ENCODE measurements at places on chromosomes 13 and 19.

DNA sequence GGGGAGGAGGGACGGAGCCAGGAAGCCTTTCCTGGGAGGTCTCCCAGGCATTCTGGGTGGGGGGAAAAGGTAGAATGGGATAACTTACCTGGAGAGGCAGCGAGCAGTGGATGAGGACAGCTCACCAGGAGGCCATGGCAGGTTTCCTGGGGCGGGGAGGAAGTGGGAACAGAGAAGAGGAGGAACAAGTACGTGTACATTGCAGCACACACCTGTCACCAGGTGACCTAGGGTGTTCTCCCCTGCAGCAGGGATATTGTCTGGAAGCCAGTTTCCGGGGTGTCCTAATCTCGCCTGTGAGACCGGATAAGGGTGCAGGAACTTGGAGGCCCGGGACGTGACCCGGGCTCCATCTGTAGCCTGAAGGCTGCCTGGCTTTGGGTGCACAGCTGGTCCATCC, at the start of gene FUT3:
TSS of gene FUT3 (minus strand) at position 148 of the 400 bp plus-strand sequence.
- DNase-seq, result peak; percentile 17

GRCh38 chr13:99962242-99962641, 9.3 kb downstream of the ZIC5 start:
- DNase-seq, result no peak

GRCh38 chr13:49218493-49219051, 1.6 kb upstream of the MLNR start:
- no peak for DNase-seq

GRCh38 chr19:4323692-4324091, 14.9 kb downstream of the STAP2 start:
- no peak for DNase-seq

DNA sequence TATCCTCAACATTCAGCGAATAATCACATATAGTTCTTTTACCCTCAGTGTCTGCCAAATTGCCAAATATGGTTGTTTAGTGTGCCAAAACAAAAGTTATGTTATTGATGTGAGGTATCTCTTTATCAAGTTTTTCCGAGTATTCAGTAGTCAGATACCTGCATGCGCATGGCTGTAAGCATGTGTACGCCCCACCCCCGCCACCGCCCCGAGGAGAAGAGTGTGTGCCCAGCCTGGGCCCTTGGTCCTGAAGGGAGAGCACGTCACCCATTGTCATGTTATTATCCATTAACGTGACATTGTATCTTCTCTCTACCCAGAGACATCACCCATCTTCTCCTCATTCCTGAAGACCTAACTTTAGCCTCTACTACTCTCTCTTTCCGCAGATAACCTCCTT, 147.0 kb downstream of the SHISA2 start:
- DNase-seq, result no peak

- no peak for DNase-seq
Measured at GRCh38 chr13:65943708-65944107, 1286.4 kb downstream of the PCDH9 start.

GRCh38 chr19:7215176-7215575, 79.0 kb downstream of the INSR start:
- no peak for DNase-seq

DNA sequence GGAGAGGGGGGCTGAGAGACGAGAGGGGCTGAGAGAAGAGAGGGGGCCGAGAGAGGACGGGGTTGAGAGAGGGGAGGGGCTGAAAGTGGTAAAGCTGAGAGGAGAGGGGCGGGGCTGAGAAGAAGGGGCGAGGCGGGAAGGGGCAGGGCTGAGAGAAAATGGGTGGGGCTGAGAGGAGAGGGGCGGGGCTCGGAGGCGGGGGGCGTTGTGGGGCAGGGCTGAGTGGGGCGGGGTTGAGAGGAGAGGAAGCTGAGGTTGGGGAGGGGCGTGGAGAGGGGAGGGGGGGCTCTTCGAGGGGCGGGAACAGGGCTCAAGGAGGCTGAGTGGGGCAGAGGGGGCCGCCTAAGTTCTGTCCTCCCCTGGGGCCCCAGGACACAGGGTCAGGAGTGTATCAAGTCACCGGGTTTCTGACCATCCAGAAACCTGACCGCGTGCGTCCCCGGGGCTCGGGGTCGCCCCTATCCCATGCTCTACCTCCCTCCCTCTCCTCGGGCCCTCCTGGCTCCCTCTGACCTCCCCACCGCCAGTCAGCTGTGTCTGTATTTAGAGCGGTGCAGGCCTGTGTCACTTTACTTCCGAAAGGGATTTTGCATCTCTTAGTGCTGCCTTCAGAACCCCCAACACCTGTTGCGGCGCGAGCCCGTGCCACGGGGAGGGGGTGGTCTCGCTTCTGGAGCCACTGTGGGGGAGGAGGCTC, 38.6 kb upstream of the SEMA6B start:
- no peak for DNase-seq

DNA sequence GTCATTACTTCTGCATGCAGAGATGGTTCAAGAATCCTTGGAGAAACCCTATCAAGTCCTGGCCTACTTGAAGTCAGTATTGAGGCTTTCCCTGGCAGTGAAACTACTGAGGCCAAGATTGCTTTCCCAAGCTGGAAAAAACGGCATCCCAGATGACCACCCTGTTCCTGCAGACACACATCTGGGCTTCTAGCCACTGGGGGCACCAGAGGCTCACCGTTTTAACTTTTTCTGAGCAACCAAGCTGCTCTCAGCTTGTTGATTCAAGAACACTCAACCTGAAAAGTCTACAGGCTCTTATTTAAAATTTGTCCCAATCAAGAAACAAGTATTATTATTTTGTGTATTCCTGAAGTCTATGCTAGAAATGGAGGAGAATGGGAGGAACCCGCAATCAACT, 66.6 kb downstream of the SPRYD7 start:
- DNase-seq, result no peak

DNA sequence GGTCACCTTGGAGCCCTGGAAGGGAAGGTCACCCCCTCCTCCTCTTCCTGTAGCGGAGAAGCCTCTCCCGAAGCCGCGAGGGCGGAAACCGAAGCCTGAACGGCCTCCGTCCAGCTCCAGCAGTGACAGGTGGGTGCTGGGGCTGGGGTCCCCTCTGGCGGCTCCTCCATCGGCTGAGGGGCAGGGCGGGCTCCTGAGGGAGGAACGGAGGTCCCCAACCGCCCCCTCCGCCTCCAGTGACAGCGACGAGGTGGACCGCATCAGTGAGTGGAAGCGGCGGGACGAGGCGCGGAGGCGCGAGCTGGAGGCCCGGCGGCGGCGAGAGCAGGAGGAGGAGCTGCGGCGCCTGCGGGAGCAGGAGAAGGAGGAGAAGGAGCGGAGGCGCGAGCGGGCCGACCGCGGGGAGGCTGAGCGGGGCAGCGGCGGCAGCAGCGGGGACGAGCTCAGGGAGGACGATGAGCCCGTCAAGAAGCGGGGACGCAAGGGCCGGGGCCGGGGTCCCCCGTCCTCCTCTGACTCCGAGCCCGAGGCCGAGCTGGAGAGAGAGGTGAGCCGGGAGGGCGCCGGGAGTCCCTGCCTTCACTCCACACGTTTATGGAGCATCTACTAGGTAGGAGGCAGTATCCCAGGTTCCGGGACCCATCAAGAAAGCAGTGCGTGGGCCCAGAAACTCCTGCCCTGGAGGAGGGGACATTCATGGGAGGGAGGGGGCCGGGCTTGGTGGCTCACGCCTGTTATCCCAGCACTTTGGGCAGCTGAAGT, 22.0 kb downstream of the HDGFL2 start:
- DNase-seq, result no peak

Data from NCI-H510A (cell line).